ENCODE measurements at places on chromosomes 4 and X.
A peak's percentile ranks its signal among the peaks of the same experiment; 100 is the strongest.

DNA sequence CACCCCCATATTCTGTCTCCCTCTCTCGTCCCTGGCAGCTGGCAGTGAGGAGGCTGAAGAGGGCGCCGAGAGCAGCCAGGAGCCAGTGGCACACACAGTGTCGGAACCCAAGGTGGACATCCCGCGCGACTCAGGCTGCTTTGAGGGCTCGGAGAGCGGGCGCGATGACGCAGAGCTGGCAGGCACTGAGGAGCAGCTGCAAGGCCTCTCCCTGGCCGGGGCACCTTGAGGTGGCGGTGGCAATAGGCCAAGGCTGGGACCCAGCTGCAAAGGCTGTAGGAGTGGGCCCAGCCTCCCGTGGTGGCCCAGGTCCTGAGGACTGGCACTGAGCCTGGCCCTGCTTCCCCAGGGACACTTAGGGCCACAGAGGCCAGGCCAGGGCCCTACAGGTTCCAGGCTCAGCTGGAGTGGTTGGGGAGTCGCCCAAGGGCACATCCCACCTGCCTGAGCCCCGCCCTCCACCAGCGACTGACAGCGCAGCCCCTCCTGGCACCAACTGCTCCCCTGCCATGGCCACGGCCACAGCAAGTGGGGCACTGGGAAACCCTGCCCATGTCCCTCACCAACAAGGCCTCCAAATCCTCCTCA is 13.9 kb downstream of the SASH3 start:
- DNase-seq = no peak

GRCh38 chr4:25532591-25532990 is 123.1 kb upstream of the SLC34A2 start:
- no peak for DNase-seq

GRCh38 chr4:2787230-2788100 is 5.4 kb upstream of the SH3BP2 start:
- DNase-seq = peak; percentile 54

DNA sequence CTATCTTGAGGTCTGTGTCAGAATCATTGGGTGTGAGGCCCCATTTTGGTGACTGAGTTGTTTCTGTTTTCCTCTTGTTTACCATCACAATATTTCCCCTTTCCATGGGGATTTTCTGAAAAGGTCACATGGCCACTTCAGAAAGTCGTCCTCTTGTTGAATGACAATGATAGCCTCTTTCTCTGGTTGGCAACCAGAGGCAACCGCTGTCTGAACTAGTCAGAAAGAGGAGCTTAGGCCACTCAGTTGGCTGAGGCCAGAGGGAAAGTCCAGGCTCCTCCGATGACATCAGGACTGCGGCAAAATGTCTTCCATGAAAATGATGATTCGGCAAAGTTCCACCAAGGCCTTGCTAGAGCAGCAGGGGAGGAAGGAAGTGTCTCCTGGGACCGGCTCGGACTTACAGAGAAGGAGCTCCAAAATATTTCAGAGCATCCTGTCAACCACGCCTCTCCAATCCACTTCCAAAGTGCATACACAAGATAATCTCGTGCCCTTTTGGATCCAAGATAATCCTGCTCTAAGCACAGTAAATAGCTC is 19.1 kb upstream of the RBM47 start:
- DNase-seq = no peak

- no peak for DNase-seq
These were observed 277.9 kb downstream of the CFAP299 start for GRCh38 chr4:80613470-80613869.

DNA sequence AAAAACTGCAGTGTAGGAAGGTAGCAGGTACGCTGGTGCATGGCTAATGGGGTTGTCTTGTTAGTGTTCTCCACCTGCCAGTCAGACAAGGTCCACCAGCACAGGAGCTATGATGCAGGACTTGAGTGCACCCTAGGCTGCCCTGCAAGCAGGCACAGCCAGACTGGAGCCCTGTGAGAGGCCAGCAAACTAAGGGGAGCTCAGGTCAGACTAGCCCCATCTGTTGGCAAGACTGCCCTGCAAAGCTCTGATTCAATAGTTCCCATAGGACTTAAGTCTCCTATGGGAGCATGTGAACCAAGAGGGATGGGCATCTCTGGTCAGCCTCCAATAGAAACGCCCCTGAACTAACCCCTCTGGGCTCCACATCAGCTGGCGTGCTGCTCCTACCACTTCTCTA is 1307.3 kb downstream of the C4orf33 start:
- no peak for DNase-seq

DNA sequence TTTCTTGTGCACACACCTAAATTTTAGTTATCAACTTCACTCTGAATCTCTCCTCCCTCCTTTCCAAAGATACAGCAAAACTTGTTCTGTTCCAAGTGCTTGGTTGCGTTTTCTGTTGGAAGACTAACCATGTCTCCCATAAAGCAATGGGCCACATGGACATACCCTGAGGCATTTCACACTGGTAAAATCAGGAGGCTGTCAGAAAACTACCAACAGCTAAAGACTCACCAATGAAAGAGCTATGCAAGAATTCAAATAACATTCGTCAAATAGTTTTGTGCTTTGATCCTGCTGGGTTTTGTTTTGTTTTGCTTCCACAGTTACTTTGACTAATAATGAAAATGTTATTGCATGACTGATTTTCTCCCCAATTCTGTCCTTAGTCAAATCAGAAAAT is 46.0 kb downstream of the PHEX start:
- DNase-seq = no peak

DNA sequence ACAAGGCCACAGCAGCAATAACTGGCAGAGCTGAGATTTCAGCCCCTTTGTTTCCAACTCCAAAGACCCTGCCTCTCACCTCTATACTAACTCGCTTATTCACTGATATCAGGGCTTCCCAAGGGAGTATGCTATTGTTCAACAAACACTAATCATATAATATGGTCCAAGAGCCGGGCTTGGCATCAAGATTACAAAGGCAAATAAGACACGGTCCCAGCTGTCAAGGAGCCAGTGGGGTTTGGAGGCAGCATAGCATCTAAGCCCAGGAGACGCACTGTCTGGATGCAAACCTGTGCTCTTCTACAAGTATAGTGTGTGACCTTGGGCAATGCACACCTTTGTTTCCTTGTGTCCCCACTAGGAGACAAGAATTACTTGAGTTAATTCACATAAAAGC is 28.7 kb downstream of the PAPSS1 start:
- DNase-seq = no peak

DNA sequence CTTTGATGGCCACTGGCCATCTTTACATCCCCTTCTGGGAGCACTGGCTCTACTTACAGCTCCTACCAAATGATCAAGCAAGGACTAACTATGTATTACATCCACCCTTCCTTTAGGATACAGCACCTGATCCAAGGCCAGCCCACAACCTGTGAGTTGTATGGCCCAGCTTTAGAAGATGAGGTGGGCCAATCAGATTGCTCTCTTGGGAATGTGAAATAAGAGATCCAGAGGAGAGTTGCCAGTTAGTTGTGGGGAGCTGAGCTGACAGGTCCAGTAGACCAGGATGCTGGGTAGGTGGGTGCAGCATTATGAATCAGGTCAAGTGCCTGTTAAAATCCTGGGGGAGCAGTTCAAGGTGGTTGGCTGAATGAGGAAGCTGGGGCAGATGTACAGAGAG is 111.5 kb downstream of the GNL3L start:
- no peak for DNase-seq

- no peak for DNase-seq
These were observed 170.9 kb upstream of the CASK start for GRCh38 chrX:42094218-42094617.

DNA sequence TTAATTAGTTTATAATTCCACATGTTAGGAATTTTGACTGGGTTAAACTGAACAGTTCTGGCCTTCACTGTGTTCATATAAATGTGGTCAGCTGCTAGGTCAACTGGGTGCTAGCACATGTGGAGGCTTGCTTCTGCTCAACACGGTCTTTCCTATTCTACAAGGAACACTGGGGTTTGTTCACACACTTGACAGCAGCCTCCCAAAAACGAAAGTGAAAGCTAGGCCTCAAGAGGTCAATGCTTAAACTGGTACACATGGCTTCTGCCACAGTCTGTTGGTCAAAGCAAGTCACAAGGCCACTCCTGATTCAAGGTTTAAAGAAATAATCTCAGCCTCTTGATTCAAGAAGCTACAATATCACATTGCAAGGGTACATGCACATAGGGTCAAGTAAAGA is 126.5 kb downstream of the QDPR start:
- no peak for DNase-seq

DNA sequence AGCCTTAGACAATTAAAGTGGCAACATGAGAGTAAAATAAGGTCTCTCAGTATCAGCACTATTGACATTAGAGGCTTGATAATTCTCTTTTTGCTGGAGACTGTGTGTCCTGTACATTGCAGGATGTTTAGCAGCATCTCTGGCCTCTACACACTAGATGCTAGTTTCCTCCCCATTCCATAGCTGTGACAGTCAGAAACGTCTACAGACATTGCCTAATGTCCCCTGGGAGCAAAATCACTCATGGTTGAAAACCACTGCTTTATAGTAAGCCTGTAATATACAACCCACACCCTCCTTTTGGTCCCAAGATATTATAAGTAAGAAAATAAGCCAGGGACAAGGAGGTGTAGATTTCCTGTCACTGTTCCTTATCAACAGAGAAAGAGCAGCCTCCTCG is 166.0 kb downstream of the FRMPD4 start:
- no peak for DNase-seq

DNA sequence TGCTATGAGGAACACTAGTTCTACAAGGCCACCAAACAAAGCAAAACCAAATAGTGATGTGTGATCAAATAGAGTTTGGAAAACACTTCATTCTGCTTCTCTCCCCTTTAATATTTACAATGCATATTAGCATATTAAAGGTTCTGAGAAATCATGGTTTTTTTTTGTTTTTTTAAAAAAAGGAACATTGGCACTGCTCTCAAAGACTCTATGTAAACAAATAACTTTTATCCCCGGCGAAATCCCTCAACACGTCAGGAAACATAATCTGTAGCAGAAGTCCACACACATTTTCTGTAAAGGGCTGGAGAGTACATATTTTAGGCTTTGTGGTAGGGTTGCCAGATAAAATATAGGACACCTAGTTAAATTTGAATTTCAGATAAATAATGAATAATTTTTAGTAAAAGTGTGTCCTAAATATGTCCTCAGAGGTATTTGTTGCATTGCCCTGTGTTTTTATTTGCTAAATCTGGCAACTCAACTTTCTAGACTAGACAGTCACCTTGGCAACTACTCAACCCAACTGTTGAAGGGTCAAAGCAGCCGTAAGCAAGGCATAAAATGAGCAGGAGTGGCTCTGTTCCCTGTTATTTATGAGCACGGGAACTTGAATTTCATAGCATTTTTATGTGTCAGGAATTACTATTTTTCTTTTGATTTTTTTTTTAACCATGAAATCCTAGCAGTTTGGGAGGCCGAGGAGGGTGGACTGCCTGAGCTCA is 8.6 kb downstream of the SPATA4 start:
- DNase-seq = no peak

DNA sequence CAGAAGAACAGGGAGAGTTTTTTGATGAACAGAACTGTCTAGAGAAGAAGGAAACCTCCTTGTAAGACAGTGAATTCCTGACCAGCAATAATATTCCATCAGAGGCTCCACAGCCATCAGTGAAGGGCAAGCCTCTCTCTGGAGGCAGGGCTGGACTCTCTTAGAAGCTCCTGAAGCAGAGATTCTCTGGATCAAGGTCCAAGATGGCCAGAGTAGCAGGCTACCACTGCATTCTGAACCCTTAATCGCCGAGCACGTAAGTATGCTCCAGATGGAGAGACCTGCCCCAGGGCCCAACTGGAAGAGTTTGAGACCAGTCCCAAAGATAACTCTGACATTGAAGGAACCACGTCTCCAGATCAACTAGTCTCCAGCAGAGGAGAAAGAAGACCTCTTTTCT is 16.4 kb downstream of the GABRE start:
- DNase-seq = no peak

GRCh38 chr4:56737666-56738065 is 56.6 kb upstream of the HOPX start:
- DNase-seq = no peak

GRCh38 chrX:40471965-40472648 is 108.7 kb upstream of the ATP6AP2 start:
- no peak for DNase-seq

- no peak for DNase-seq
These were observed 75.2 kb downstream of the LUZP4 start for GRCh38 chrX:115364670-115365069.

DNA sequence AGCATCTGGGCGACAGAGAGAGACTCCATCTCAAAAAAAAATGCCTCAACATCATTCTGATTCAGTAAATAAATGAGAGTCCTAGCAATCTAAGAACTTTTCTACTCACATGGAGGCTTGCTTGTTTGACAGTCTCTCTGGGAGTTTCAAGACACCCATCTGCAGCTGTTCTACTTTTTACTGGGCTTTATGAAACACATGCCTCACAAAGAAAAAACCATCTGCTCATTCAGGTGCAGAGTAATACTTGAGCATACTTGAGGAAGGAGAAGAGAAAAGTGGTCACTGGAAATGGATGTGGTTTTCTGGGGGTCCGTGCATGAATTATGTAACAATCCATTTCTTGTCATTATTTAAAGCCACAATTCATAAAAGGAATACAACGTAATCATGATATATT is 87.1 kb upstream of the DDX53 start:
- no peak for DNase-seq

DNA sequence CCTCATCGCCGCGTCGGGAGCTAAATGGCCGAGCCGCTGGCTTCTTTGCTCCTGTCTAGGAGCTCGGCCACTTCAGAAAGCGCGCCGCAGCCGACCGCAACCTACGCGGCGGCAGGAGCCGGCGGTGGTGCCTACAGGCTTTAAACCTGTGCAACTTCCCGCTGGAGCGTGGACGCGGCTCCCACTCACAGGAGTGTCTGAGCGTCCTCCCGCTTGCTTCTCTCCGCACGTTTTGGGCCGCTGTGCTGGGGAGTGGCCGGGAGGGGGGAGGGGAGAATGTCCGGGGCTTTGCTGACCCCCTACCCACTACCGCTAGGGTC is 1.0 kb downstream of the NHSL2 start:
- DNase-seq = peak; percentile 1

- no peak for DNase-seq
These were observed 10.8 kb downstream of the AWAT2 start for GRCh38 chrX:70038951-70039350.

DNA sequence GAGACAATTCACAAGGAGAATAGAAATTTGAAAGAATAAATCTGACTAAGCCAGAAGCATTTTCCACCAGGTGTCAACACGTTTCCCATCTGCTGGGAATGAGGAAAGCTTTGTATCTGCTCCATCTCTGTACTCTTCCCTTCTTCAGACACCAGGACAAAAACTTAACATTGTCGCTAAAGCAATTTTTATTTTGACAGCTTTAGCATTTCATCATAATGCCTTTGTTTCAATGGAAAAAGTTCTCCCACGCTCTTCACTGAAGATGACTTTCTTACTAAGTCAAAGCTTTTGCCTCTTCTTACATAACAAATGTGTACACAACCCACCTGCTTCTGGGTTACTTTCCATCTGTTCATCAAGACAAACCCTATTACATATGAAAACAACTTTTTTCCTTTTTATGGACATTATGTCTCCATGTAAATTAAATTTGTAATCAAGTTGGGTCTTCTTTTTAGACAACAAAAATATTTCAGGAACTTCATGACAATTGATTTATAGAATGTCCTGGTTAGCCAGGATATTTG is 141.7 kb upstream of the GUCY1A1 start:
- no peak for DNase-seq

- DNase-seq = no peak
These were observed 21.8 kb downstream of the NLGN3 start for GRCh38 chrX:71166461-71166860.

- DNase-seq = no peak
These were observed 123.7 kb upstream of the MAP3K15 start for GRCh38 chrX:19639056-19639455.

All from stimulated activated CD4-positive, alpha-beta T cell treated with anti-CD3 and anti-CD28 coated beads, Interleukin-12 subunit alpha, Interleukin-12 subunit beta, amount 100 ng/mL, for 4 hours (primary cell).